NCI-H774 (cell line): ENCODE measurements at places on chromosomes 1 and 21.

DNA sequence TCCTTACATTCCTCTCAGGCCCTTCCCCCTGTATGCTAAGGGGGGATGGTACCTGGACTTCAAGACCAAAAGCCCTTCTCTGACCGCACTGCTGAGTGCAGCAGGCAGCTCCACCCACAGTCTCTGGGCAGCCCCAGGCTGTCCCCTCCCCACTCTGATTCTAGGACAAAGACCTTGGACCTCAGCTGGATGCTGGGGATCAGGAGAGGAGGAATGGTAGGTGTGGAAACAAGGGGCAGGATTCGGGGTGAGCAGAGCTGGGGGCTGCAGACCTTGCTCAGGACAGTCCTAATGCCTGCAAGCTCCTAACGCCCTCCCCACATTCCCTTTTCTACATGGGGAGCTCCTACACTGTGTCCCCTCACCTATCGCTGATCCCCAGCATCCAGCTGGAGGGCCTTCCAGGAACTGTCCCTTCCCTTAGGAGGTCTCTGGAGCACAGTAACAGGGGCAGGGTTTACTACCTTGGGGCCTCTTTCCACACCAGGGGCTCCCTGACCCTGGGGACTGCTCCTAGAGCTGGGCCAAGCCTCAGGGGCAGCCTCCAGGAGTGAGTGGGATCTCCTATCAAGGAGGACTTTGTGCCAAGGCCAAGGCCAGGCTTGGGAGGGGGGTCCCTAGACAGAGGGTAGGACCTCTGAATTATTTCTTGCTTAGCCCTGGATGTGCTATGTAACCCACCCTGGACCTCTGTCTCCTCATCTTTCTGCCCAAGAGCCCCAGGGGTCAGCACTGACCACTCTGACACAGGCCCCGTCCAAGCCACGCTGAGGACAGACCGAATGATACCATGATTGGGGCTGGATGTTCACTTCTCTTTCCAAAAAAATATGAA is 5.6 kb downstream of the CLDN19 start:
- no peak for DNase-seq

DNA sequence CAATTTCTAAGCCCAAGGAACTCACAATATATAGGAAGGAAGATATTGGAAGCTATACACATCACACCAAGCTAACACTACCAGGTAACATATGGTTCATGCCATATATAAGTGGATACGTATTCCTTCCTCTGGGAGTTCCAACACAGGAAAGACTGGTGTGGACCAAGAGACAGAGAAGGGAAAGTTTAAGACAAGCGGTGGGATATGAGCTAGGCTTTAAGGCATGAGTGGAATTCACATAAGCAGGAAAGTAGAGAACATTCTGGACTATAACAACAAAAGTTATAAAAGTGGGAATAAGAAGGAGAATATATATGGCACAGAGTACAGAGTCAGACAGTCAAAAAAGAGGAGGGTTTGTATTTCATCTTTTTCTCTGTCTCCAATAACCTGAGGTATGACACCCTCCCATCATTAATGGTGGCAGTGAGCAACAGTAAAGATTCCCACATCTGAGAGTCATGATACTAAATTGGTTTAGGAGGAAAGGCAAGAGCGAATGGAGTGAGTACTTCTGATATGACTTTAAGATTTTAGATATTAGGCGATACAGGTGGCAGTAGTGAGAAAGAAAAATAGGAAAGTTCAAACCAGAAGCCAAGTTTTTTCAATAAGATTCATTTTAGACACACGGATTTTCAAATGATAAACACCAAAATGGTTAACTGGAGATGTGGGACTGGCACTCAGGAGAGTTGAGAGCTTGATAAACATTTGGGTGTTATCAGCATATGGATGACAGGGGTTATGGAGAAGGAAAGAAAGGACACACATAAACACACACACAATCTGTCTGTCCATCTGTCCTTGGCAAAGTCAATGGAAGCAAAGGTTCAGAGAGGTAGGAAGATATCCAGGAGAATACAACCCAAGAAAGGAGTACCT is 87.4 kb upstream of the TTC39A start:
- no peak for DNase-seq

- DNase-seq, result no peak
Observed at GRCh38 chr1:230194525-230194924, 127.5 kb downstream of the GALNT2 start.

DNA sequence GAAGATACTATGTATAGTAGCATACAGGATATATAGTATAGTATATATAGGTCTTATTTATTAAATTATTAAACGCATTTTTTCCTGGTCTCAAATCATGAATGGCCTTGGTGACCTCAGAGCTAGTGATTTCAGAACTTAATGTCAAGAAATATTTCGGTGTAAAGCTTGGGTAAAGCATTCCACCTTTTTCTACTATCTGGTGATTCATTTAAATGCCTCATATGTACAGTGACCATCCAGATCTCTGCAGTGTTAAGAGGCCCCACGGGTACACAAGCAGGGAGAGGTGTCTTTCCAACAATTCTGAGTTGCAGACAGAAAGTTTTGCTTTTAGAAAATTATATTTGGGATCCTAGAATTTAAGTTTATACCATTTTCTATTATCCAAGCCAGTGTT is 626.5 kb downstream of the PTPRC start:
- no peak for DNase-seq

DNA sequence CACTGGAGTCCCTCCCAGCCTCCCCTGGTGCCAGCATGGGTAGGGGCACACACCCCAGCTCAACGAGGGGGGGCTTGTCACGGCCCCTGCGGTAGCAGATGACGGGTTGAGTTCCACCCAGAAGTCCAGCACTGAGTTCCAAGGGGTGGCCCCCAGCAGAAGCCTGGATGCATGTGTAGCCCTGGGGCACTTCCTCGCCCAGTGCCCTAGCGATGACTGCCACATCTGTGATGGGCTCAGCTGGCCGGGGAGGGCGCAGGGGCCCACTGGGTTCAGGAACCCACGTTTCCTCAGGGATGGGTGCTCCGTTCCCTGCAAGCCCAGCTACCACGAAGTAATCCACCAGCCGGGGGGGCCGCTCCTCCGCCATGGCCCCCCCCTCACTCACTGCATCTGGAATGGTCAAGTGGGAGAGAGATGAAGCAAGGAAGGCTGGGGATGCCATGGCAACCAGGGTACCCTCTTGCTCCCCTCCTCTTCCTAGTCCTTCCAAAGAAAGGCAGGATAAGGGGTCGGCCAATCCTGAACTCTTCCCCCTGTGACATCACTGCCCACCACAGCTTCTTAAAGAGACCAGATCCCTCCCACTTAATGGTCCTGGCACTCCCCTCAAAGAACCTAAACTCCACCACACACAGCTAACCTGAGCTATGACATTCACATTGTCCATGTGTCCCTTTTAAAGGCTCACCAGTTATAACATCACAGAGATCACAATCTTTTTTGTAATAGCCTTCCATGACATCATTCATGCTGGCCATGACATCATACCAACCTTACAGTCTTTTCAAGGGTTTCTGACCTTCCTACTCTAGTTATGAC is 2.3 kb downstream of the DENND4B start:
- DNase-seq, result no peak

DNA sequence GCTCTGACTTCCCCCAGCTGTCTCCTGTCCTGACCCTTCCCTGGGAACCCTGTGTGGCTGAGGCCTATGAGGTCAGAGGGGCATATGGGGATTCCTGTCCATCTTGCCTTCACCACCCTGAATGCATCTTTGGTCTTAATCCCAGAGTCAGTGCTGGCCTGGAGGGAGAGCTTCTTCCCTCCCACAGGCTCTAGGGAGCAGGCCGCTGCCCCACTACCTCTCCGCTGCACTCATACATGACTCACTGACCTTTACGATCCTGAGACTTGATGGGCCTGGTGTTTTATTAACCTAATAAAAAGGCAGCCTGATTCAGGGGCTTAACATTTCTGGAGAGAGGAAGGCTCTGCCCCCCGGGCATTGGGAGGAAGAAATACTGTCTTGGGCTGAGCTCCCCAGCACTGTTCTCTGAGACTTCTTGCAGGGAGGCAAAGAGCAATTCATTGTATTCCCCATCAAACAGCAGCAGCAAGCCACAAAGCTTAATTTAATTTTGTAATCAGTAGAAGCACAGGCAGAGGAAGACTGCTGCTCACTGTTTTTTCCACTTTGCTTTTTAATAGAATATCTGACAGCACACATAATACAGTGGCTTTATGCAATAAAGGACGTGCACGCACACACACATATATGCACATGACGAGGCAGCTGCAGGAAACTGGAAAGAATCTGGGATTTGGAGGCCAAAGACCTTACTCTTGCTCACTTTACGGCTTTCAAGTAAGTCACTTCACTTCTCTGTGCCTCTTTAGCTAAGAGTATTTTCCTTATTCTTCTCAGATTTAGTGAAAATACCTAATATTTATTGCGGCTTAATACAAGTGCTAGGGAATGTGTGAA is 89.2 kb upstream of the GRIK3 start:
- no peak for DNase-seq

- peak; percentile 39 for DNase-seq
Observed at GRCh38 chr1:116309090-116309870, 63.8 kb upstream of the ATP1A1 start.

- no peak for DNase-seq
Observed at GRCh38 chr1:23593556-23594148, 34.4 kb upstream of the ID3 start.

GRCh38 chr1:227790034-227790400 is 25.5 kb upstream of the PRSS38 start:
- no peak for DNase-seq
